ENCODE measurements at places on chromosomes 2 and 18. TPM values are rescaled to one million over a fixed set of nuclear protein-coding genes. Genes with fewer than 3 reads are reported as not detected.

Gene REG3G
- not detected for total RNA-seq

Gene MBOAT2
- total RNA-seq: 20.0 TPM

Gene NEMP2
- 1.6 TPM for total RNA-seq

Gene DCTN1
- 101 TPM for total RNA-seq

Gene PAIP2B
- total RNA-seq: 0.65 TPM

Gene CD207
- total RNA-seq: 0.16 TPM

Gene ZC3H8
- total RNA-seq: 10.9 TPM

Gene ASB18
- not detected for total RNA-seq

Gene MOB4
- 34.2 TPM for total RNA-seq

Gene LRATD1
- 2.1 TPM for total RNA-seq

Gene PIEZO2
- total RNA-seq: 270 TPM

Gene IL36RN
- not detected for total RNA-seq

Gene FBXO36
- 1.5 TPM for total RNA-seq

Gene TNS1
- 15.7 TPM for total RNA-seq

Gene KCNJ3
- total RNA-seq: not detected
